ENCODE measurements at places on chromosomes 13 and 19.

- DNase-seq = no peak
These were observed 21.8 kb downstream of the FGF14 start for GRCh38 chr13:102380012-102380411.

GRCh38 chr19:1079566-1080111 lies 12.7 kb downstream of the ARHGAP45 start:
- DNase-seq = no peak

GRCh38 chr19:29524912-29525831 lies 622 bp upstream of the VSTM2B start:
- no peak for DNase-seq

DNA sequence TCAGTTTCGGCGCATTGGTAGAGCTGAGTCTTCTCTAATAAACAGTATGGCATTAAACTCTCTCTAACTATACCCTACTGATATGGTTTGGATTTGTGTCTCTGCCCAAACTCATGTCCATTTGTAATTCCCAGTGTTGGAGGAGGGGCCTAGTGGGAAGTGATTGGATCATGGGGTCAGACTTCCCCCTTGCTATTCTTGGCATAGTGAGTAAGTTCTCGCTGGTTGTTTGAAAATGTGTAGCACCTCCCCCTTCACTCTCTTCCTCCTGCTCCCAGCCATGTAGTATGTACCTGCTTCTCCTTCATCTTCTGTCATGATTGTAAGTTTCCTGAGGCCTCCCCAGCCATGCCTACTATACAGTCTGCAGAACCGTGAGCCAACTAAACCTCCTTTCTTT lies 682.7 kb upstream of the ARGLU1 start:
- DNase-seq = no peak

DNA sequence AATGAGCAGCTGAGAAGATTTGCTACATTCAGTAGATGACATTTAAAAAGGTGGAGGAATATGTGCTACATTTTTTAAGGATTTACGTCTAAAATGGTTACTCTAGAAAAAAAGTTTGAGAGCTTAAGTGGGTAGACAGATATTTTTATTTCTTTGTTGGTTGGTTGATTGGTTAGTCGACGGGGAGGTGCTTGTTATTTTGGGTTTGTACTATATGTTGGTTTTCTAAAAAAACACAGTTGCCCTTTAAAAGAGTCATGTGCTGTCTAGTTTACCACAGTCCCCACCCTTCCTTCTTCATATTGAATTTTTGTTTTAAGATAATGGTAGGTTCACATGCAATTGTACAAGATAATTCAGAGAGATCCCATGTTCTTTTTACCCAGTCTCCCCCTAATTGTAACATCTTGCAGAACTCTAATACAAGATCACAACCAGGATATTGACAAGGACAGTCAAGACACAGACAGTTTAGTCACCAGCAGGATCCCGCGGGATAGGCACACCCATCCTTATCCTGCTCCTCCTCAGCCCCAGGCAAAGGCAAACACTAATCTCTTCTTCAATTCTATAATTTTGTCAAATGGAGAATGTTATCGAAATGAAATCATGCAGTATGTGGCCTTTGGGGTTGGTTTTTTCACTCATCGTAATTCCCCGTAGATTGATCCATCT lies 171.4 kb downstream of the FOXO1 start:
- DNase-seq = no peak

DNA sequence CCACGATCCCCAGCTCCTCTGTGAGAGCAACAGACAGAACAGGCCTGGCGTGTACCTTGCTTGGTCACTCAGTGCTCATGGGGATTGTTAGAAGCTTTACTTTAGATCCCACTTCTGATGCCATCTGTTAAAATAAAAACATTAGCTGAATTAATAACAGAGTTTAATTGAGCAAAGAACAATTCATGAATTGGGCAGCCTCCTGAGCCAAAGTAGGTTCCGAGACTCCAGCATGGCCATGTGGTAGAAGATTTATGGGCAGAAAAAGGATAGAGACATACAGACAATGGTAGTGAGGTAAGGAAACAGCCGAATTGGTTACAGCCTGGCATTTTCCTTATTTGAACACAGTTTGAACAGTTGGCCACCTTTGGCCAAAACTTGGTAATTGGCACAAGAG lies 223.9 kb upstream of the TRPC4 start:
- no peak for DNase-seq

DNA sequence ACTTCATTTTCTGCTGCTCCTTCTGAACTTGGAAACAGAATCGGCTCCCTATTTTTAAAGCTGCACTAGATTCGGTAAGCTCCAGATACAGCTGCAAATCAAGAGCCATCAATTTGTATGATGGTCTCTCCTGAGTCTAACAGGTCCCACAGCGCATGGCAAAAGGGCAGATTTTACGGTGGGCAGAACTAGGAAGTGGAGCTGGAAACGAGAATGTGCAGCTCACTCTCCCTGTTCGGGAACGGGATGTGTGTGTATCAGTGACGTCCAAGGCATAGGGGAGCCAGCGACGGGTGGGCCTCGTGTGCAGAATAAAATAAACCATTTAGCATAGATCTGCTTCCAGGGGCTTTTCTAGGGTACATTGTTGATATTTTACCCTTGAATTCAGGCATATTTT lies 74.2 kb downstream of the COL4A1 start:
- no peak for DNase-seq

DNA sequence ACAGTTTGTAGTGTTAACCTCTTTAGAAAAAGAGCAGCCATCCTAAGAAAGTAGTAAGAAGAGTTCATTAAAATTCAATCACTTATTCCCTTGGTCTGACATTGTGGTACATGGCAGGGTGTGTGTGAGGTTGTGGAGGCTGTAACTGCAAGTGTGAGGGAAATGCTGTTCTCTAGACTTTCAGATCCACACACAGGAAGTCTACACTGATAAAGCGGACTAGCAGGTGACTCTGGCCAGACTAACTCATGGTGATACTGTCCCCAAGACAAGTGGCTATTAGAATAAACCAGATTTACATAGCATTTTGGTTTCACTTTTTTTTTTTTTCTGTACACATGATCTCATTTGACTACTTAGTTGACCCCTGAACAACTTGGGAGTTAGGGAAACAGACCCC lies 10.0 kb downstream of the MTIF3 start:
- no peak for DNase-seq

DNA sequence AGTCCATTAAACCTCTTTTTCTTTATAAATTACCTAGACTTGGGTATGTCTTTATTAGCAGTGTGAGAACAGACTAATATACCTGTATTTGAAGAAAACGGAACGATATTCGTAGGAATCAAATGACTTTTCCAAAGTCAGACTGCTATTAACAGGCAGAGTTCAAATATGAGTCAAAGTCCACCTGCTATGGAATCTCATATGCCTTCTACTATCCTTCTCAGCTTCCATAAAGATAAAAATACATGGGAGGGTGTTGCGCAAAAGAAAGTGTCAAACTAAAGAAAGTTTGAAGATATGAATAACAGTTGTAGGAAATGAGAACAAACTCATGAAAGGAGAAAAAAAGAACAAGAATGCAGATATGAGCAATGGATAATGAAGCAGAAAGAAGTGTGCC lies 704.6 kb downstream of the EFNB2 start:
- no peak for DNase-seq

Measured in fibroblast of skin of left biceps (primary cell).